ENCODE measurements at places on chromosomes 5 and 9.

DNA sequence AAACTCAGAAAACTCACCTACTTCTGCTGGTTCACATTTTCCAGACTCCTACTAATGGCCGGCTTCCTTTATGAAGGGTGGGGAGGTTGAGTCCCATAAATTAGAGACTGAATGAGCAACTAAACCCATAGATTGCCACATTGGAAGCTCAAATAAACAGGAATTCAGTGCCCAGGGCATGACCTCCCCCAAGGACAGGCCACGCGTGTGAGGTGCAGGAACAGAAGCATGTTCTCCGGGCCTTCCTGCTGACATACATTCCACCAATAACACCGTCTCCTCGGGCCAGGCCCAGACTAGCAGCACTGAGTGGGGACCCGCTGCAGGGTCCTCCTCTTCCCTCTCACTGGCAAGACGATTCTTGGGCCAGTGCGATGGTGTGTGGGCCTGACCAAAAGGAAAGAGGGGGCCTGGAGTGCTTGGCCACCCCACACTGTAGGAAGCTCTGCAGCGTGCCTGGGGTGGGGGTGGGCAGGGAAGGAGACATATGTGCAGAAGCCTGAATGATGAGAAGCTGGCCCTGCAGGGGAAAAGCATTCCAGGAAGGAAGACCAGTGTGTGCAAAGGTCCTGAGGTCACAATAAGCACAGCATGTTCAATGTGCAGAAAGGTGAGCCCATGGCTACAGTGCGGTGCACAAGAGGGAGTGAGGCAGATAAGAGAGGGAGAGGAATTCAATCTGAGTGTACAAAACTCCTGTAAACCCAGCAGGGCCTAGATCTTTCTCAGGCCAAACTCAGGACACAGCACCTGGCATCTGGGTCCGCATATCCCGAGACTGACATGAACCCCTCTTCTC, 12.0 kb downstream of the PTGES start:
- no peak for DNase-seq

DNA sequence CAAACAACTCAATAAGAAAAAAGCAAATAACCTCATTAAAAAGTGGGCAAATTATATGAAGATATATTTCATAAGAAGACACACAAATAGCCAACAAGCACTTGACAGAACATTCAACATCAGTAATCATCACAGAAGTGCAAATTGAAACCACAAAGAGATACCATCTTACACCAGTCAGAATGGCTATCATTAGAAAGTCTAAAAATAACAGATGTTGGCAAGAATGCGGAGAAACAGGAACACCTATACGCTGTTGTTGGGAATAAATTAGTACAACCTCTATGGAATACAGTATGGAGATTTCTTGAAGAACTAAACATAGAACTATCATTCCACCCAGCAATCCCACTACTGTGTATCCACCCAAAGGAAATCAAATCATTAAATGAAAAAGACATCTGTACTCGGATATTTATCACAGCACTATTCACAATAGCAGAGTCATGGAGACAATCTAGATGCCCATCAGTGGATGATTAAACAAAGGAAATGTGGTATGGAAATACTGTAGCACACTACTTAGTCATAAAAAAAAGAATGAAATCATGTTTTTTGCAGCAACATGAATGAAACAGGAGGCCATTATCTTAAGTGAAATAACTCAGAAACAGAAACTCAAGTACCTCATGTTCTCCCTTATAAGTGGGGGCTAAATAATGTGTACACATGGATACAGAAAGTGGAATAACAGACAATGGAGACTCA, 106.8 kb upstream of the FST start:
- DNase-seq, result no peak

DNA sequence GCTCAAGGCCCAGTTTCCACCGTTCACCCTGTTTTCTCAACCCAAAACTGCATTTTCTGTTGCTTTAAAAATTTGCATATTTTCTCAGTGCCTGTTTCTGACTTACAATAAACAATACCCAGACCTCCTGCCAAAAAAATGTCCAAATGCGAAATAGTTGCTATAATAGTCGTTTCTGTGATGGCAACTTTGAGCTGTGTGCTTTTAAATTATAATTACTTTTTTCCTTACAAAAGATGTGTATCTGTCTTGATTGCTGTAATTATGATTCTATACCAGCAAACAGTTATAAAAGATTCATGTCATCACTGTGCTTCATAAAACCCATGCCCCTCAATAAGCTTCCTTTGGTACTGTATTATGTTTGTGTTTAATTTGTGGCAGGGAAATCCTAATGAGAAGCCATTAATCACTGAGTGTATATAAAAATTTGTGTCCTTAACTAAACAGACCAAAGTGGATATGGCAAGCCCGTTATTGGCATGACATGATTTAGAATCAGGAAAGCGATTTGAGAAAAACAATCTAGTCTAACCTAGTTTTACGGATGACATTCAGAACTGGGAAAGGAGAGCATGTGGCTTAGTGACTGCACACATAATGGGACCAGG, 5.4 kb upstream of the SLC1A3 start:
- no peak for DNase-seq

DNA sequence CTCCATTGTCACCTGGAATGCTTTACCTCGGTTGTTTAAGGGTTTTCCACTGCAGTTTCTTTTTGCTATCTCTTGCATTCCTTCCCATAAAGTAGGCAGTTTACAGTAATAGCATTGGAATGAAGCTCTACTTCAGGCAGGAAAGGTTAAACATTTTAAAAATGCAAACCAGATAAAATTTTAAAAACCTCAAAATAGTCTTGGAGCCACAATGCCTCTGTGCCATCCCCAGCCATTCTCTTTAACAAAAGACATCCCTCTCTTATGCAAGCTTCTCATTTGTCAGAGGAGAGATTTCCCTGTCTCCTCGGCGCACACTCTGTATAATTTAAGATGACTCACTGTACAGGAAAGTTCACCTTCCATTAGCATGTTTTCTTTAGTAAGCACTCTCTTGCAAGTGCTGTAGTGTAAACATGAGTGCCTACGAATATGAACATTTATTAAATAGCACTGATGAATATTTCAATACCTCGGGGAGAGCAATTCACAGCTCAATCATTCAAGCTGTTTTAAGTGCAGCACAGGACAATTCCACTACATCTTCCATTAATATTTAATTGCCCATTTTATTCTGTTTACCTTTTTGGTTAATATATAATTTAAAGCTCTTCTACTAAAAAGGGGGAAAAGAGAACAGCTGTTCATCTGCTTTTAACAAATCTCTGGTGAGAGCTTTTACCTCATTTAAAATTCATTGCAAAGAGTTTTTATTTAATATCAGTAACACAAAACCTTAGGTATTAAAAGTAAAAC, 343.6 kb downstream of the SPATA31D1 start:
- DNase-seq, result no peak

- DNase-seq, result no peak
Observed at GRCh38 chr5:105195765-105196164, 1633.2 kb upstream of the NUDT12 start.

GRCh38 chr5:155822177-155822576, 504.8 kb upstream of the SGCD start:
- DNase-seq, result no peak

GRCh38 chr5:116754556-116754955, 179.9 kb upstream of the SEMA6A start:
- DNase-seq, result no peak

GRCh38 chr5:120158211-120158610, 305.9 kb upstream of the PRR16 start:
- no peak for DNase-seq

GRCh38 chr9:79193501-79194223, 378.1 kb upstream of the TLE4 start:
- no peak for DNase-seq

GRCh38 chr9:127612939-127613582, 984 bp downstream of the STXBP1 start:
- no peak for DNase-seq

GRCh38 chr9:114957558-114957957, 27.2 kb upstream of the TNFSF8 start:
- no peak for DNase-seq

DNA sequence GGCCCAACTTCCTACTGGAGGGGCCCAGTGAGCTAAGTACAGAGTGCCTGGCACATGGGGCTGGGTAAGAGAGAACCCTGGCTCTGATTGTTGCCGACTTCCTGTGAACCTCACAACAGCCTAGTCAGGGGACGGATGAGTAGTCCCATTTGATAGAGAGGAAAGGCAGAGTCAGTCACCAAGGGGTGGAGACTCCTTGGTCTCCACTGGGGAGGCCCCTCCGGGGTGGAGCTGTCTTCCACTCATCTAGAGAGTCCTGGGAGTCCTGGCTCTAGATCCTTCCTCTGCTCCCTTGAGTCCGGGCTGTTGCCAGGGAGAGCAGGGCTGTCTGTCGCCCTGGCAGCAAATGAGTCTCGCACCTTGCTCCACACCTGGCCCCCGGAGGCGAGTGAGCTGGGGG, 8.0 kb downstream of the GRK6 start:
- DNase-seq, result no peak

- DNase-seq, result no peak
Observed at GRCh38 chr5:141313711-141314110, 6.9 kb downstream of the TAF7 start.

DNA sequence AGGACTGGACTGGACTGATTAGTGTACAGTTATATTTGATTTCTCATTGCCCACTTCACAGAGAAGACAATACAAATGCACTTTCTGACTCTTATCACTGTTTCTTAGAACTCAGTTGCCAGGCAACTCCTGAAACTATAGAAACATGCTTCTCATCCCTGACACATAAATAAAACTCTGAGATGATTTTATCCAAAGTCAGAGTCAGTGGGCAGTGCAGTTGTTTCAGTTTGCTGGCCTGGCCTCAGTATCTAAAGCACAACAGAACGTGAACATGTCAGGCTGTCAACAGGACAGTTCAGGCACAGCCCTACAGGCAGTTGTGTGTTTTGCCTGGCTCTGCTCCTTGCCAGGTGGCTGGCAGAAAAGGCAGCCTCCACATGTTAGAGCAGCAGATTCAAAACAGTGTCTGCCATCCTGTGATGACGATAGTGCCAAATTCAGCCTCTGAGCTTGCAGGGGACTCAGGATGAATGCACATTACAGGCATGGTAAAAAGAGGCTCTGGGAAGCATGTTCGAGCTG, 65.1 kb upstream of the CCDC152 start:
- DNase-seq, result no peak

GRCh38 chr9:28853477-28853876, 1280.2 kb upstream of the C9orf72 start:
- no peak for DNase-seq

DNA sequence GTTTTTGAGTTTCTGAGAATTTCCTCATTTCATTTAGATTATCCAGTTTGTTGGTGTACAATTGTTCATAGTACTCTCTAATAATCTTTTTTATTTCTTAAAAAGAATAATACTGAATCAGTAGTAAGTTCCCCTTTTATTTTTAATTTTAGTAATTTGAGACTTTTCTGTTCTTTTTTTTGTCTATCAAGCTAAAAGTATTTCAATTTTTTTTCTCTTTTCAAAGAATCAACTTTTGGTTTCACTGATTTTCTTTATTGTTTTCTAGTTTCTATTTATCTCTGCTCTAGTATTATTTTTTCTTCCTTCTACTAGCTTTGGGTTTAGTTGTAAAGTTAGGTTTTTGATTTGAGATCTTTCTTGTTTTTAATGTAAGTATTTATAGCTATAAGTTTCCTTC, 60.6 kb upstream of the ARL15 start:
- no peak for DNase-seq

DNA sequence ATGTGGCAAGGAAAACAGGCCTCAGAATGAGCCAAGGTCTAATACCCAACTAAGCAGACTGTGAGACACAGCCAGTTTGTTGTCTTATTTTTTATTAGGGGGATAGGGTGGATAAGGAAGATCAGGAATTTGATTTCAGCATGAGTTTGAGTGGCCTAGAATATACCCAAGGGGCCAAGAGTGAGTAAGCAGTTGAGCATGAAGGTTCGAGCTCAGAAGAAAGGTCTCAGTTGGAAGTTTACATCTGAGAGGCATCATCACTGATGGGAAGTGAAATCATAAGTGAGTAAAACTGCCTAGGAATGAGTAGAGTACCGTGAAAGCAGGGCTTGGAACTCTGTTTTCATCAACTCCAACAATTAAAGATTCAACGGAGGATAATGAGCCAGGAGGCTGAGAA, 12.6 kb downstream of the PSMD5 start:
- DNase-seq, result no peak

GRCh38 chr5:77449277-77449676, 42.8 kb downstream of the WDR41 start:
- DNase-seq, result no peak

- DNase-seq, result peak; percentile 54
Observed at GRCh38 chr9:130707225-130707976, 13.8 kb downstream of the EXOSC2 start.

DNA sequence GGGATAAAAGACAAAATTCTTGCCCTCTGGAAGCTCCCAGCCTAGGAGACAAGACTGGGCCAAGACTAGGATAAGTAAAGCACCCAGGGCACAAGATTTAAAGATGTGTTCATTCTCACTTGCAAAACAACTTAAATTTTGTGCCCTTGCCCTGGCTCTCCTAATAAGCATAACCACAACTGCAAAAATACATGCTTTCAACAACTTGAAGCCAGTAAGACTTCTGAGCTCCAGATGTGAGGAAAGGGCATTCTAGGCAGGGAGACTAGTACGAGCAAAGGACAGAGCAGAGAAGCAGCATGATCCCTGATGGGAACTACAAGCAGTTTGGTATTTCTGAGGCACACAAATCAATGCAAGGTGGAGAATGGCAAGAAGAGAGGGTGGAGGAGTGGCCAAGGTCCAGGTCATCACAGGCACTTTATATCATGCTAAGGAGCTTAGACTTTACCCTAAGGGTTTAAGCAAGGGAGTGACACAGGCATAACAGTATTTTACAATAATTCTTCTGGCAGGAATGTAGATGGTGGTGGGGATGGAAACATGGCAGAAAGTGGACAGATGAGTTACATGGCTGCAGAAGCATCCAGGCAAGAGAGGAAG, 30.1 kb upstream of the SIL1 start:
- DNase-seq, result no peak

DNA sequence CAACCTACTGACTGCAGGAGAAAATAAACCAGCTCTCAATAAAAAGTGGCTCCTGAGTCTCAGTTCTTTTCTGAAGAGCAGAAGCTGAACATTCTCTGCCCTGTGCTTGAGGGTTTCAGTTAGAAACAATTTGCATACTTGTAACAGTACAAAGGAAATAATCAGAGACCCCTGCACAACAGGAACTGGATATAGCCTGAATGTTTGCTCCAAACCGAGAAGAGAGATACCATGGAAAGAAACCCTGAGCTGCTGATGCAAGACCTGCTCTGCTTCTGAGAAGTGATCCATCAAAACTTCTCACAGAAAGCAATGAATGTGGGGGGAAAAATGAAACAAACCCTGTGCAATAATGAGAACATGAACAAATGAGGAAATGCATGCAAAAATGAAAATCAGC, 592.9 kb downstream of the SEMA5A start:
- DNase-seq, result no peak

DNA sequence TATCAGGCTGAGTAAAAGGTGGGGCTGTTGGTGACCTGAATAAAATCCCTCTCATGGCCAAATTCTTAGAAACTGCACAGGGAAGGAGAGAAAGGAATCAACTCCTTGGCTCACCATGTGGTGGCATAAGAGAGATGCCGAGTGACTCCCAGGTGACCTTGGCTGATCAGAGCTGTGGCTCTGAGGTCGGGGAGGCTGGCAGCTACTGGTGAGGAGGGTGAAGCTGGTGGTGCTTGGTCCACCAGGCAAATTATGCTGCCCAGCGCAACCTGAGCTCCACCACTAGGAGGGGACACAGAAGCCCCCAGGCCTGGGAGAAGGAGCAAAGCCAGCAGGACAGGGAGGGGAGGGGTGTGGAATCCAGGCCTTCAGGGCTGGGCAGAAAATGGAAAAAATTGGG, 111.2 kb upstream of the IL12B start:
- no peak for DNase-seq
